NCI-H1092 treated with DMSO at 0.1 percent for 48 hours (cell line): ENCODE measurements at places on chromosomes 4 and X.

DNA sequence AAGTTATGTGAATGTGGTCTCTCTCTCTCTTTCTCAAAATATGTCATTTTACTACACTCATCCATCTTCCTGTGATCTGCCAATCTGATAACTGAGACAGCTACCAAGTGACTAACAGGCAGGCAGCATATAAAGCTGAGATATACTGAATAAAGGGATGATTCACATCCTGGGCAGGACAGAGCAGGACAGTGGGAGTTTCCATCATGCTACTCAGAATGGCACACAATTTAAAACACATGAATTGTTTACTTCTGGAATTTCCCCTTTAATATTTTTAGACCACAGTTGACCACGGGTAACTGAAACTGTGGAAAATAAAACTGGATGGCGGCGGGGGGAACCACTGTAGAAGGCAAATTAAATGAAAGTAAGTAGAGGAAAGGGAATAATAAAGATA lies 58.6 kb upstream of the DCTD start:
- no peak for DNase-seq

DNA sequence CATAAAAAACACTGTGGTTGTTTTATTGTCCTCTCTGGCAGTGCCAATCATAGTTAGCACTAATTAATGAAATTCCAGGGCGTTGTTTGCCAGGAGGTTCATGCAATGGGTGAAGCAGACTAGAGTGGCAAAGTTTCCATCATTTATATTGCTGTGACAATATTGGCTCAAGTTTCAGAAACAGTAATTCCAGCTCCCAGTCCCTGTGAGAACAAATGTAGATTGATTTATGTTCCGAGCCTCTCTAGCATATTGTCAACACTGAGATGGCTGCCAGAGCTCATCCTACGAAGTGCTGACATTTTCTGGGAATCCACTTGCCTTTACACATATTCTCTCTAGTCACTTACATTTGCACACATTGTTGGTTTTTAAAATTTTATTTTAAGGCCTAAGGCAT lies 440.0 kb upstream of the IGFBP7 start:
- peak; percentile 52 for DNase-seq

- DNase-seq = no peak
These were observed 242.5 kb upstream of the FAT4 start for GRCh38 chr4:125072269-125072668.

DNA sequence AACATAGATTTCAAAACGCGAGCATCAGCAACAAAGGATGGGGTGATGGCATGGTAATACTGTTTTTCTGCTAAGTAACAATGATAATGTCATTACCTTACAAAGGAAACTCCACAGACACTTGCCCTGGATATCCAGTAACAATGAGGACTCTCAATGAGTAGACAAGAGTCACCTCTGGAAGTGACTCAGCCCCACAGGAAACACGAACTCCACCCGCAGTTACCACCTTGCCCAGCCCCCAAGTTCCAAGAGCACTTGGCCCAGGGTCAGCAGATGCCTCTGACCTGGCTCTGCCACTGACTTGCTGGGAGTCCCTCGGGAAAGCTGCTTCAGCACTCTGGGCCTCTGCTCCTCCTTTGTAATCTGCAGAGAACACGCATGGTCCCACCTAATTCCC lies 110.3 kb upstream of the MAP3K15 start:
- DNase-seq = no peak

- no peak for DNase-seq
These were observed 293.6 kb upstream of the NDST3 start for GRCh38 chr4:117740736-117741135.

DNA sequence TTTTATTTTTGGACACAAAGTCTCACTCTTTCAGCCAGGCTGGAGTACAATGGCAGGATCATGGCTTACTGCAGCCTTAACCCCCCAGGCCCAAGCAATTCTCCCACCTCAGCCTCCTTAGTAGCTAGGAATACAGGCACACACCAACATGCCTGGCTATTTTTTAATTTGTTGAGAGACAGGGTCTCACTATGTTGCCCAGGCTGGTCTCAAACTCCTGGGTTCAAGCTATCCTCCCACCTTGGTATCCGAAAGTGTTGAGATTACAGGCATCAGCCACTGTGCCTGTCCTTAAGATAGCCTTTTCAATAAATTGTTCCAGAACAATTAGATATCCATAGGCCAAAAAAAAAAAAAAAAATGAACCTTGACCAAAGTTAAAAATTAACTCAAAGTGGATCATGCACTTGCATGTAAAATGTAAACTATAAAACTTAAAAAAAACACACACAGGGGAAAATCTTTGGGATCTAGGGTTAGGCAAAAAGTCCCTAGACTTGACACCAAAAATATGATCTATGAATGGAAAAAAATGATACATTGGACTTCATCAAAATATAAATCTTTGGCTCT lies 28.6 kb upstream of the NFKB1 start:
- DNase-seq = no peak

DNA sequence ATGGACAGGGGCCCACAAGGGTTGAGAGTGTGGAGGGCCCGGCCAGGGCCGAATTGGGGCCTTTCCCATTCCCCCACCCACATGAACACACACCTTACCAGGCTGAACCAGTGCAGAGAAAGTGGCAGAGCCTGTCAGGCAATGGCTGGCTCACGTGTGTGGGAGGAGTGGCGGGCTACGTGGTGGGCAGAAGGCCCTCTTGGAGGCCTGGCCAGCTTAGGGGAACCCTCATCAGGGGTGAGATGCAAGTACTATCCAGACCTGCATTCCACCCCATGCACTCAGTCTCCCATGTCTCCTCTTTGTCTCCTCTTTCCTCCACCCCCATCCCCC lies 965 bp downstream of the TCEAL4 start:
- no peak for DNase-seq

DNA sequence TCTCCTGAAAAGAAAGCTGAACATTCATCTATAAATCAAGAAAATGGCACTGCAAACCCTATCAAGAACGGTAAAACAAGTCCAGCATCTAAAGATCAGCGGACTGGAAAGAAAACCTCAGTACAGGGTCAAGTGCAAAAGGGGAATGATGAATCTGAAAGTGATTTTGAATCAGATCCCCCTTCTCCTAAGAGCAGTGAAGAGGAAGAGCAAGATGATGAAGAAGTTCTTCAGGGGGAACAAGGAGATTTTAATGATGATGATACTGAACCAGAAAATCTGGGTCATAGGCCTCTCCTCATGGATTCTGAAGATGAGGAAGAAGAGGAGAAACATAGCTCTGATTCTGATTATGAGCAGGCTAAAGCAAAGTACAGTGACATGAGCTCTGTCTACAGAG lies 28.6 kb downstream of the PAQR3 start:
- no peak for DNase-seq

GRCh38 chr4:142350871-142351270 lies 495.2 kb downstream of the INPP4B start:
- no peak for DNase-seq
